Neural progenitor cell (in vitro differentiated cells): ENCODE measurements at places on chromosomes 7 and 10. TPM values are rescaled to one million over a fixed set of nuclear protein-coding genes. Genes with fewer than 3 reads are reported as not detected.
A peak's percentile ranks its signal among the peaks of the same experiment; 100 is the strongest.

Gene EPHA1
- 4.1 and 6.0 TPM in 2 replicates for total RNA-seq

Gene WDR91
- total RNA-seq = 5.4 and 7.2 TPM in 2 replicates

- DNase-seq = no peak
These were observed 197.7 kb upstream of the FRMD4A start for GRCh38 chr10:14528450-14528849.

DNA sequence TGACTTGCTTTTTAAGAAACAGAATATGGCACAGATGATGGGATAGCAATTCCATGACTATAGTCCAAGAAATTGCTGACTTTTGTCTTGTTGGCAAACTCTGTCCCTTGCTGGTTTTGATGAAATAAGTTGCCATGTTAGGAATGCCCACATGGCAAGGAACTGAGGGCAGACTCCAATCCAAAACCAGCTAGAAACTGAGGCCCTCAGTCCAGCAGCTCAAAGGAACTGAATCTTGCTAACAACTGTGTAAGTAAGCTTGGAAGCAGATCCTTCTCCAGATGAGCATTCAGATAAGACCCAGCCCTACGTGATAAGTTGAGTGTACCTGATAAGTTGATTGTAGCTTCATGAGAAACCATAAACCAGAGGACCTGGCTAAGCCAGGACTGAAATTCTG, 64.3 kb upstream of the BMPER start:
- DNase-seq = no peak

DNA sequence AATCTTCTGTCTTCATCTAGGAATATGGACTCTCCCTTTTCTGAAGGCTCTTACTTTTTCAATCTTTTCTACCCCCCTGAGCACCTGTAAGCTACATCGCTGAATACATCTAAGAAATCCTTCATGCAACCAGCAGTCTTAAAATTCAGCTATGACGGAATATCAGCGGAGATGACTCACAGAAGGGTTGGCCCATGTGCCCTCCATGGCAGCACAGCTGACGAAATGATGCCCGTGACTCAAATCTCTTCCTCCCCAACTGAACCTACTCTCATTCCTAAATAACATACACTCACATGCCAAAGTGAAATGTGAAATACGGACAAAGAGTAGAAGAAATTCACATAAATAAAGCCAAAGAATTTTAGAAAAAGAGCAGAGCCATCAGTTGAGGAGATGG, 30.3 kb upstream of the NCAPG2 start:
- no peak for DNase-seq

DNA sequence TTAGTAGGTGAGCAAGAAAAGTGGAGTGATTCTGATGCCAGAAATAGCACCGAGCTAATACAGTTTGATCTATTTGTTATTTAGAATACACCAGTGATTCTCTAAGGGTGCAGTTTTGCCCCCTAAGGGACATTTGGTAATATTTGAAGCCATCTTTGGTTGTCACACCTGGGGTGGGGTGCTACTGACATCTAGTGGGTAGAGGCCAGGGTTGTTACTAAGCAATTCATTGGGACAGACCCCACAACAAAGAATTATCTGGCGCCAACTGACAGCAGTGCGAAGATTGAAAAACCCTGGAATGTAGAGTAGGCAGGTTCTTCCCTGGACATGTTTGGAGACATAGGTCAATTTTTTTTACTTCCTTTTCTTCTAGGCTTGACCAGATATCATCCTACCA, 14.6 kb downstream of the PALS2 start:
- DNase-seq = peak; percentile 70

GRCh38 chr7:3408814-3409595, 108.0 kb downstream of the SDK1 start:
- no peak for DNase-seq

- DNase-seq = no peak
These were observed 66.4 kb downstream of the CDHR3 start for GRCh38 chr7:106029451-106029850.
